ENCODE measurements at places on chromosomes 2 and 18.

GRCh38 chr2:101272045-101272784 lies 19.5 kb downstream of the CNOT11 start:
- peak; percentile 69 for DNase-seq

GRCh38 chr18:39198376-39198775 lies 1632.8 kb upstream of the CELF4 start:
- DNase-seq: no peak

DNA sequence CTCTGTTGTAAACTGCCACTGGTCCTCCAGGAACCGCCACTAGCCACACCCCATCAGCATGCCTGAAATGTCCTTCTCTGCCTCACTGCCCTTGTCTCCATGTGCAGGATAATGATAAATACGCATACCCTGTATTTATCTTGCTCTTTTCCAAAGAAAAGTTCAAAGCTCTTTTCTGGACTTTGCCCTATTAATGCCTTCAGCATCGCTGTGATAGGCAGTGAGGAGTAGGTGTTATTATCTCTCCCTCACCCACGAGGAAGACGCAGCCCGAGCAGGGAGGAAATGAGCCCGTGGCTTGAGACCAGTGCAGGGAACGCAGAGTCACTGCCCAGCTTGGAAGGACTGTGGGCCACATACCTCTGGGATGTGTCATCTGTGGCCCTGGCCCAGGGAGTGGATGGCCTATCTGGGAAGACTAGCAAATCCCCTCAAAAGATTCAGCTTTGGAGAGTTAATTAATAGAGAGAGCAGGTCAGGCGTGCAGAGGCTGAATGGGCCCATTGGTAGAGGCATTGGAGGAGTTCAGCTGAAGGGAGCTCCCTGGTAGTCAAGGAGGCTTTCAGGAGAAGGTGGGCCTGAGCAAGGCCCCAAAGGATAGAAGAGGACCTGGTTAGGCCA lies 39.5 kb upstream of the MCFD2 start:
- DNase-seq: no peak

GRCh38 chr2:226151157-226151556 lies 648.5 kb downstream of the IRS1 start:
- no peak for DNase-seq

GRCh38 chr2:12424809-12425208 lies 291.9 kb upstream of the TRIB2 start:
- DNase-seq: no peak
